ENCODE measurements at places on chromosomes 6 and 20. TPM values are rescaled to one million over a fixed set of nuclear protein-coding genes. Genes with fewer than 3 reads are reported as not detected.

CAP2 gene
- total RNA-seq, result not detected

TRMT11 gene
- total RNA-seq, result 17.0 TPM

LY6G5B gene
- 27.5 TPM for total RNA-seq

TMEM74B gene
- total RNA-seq, result not detected

RGS17 gene
- not detected for total RNA-seq

ULBP2 gene
- total RNA-seq, result 2.9 TPM

GSTA2 gene
- not detected for total RNA-seq

FAXC gene
- 0.37 TPM for total RNA-seq

ZC3H12D gene
- 43.7 TPM for total RNA-seq

NTSR1 gene
- total RNA-seq, result not detected

HRH3 gene
- not detected for total RNA-seq

MED20 gene
- total RNA-seq, result 23.1 TPM

MLN gene
- not detected for total RNA-seq

ALDH8A1 gene
- 4.5 TPM for total RNA-seq

C6orf58 gene
- not detected for total RNA-seq

ENTPD6 gene
- total RNA-seq, result 36.1 TPM

CLPSL1 gene
- total RNA-seq, result not detected

RUNX2 gene
- 12.7 TPM for total RNA-seq

EPHA7 gene
- not detected for total RNA-seq

REV3L gene
- total RNA-seq, result 17.9 TPM

KIF25 gene
- not detected for total RNA-seq

CDH4 gene
- not detected for total RNA-seq

SSTR4 gene
- not detected for total RNA-seq

BLCAP gene
- 42.9 TPM for total RNA-seq

ZSCAN23 gene
- total RNA-seq, result 1.6 TPM

BTNL2 gene
- total RNA-seq, result not detected

LTV1 gene
- total RNA-seq, result 33.1 TPM

PDE7B gene
- total RNA-seq, result 7.1 TPM

GLP1R gene
- not detected for total RNA-seq

ANKRD66 gene
- total RNA-seq, result not detected

MYB gene
- total RNA-seq, result 52.6 TPM

MOG gene
- total RNA-seq, result not detected

SAYSD1 gene
- 13.1 TPM for total RNA-seq

HAO1 gene
- total RNA-seq, result not detected

MYLK4 gene
- total RNA-seq, result 0.29 TPM

OR2H1 gene
- total RNA-seq, result not detected

NOTCH4 gene
- 0.37 TPM for total RNA-seq

All from T-helper 1 cell treated with Interleukin-12 subunit alpha and Interleukin-12 subunit beta and Interleukin-4 antibody, amounts not matched to agents 30 ng/mL and 1 ng/mL, for 36 hours (primary cell).